ENCODE measurements at places on chromosomes 3 and 15.

DNA sequence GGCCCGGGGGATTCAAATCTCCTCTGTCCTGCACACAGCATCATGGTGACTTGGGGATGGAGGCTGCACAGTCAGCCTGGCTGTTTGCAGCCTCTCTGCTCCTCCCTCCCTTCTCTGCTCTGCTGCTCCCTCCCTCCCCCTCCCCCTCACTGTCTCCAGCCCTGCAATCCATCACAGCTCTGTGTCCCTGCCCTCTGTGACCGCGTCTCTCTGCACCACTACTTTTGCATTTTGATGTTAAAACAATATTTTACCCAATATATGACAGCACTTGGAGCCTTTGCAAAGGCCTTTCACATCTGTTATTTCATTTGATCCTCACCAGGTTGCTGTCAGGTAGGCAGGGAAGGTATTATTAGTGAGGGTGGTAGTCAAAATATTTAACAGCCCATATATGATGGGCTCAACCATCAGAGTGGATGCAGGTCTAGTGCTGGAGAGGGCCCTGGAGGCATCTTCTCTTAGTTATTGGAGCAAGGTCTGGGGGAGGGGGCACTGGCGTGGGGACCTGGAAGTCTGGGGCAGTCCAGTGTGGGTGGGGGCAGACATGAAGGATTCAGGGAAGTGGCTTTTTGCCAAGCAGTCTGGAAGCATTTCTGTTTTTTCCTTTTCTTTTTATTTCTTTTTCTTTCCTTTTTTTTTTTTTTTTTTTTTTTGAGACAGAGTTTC is 16.3 kb upstream of the VPS8 start:
- no peak for DNase-seq

DNA sequence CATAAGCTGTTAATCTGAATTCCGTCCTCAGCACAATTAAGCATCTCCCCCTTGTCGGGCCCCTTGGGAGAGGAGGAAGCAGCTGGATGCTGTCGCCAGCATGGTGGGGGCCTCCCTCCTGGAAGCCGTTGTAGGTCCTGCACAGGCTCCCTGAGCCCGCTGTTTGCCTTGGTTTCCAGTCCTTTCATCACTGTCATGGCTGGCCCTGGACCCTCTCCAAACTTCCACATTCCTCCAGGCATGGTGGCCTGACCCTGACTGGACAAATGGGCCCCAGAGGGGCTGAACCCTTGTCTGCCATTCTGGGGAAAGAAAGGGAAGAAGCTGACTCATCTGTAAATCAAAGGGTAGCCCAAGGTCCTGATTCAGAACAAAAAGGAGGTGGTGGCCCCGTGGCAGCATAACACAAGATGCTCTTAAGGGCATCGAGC is 300.5 kb upstream of the LRRFIP2 start:
- no peak for DNase-seq

- no peak for DNase-seq
Measured at GRCh38 chr3:184584464-184584891, 22.9 kb downstream of the EPHB3 start.

DNA sequence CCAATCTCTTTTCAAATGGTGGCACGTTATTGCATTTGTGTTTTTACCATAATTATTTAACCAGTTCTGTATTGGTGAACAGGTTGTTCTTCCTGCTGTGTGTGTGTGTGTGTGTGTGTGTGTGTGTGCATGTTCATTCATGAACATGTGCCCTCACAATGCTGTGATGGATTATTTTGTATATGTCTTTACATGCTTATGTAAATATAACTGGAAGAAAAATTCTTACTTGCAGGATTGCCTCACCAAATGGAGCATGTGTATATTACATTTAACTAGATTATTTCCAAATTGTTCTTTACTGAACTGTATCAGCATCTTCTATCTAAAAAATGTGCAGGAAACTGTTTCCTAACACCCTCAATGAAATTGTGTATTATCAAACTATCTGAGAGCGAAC is 175.2 kb upstream of the ZPLD1 start:
- DNase-seq: no peak

DNA sequence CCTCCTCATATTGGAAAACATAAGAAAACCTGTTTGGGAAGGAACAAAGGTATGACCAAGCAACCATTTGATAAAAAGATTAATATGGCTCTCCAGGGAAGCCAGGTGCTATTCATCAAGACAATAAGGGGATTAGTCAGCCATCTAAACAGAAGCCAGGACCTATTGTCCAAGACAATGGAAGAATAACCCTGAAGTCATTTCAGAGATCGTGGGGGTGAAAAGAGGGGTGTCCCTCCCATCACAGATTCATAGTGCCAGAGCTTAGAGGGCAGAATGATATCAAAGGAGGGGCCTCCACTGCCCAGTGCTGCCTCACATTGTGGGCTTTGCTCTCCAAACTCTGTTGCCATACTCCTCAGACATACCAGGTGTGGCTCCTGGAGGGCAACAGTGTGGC is 73.5 kb downstream of the DAPK2 start:
- DNase-seq: no peak

GRCh38 chr3:134049676-134050075 is 20.0 kb upstream of the SLCO2A1 start:
- no peak for DNase-seq

- no peak for DNase-seq
Measured at GRCh38 chr3:146164071-146164470, 3.1 kb upstream of the PLOD2 start.

DNA sequence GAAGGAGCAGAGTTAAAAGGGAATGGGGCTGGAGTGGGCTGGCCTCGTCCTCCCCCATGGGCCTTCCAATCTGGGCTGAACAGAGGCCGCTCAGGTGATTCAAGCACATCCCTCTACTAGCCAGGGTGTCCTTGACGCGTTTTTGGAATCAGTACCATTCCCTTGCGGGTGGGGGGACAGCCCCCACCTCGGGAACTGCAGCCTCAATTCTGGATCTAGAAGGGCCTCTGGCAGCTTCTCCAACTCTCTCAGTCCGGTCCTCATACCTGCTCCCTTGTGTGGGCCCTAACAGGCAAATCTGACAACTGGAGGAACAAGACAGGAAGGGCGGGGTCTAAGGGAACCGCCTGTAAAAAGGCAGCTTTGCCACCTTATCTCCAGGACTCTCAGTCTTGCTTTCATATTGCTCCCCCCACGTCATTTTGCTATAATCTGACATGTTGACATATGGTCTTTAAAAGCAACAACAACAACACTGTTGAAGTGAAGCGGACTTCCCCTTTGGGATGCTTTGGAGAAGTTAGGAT is 802 bp upstream of the CHRNB4 start:
- DNase-seq: no peak

GRCh38 chr15:59892985-59893384 is 111.1 kb upstream of the FOXB1 start:
- DNase-seq: no peak

- no peak for DNase-seq
Measured at GRCh38 chr3:12224181-12225147, 64.4 kb upstream of the PPARG start.

- no peak for DNase-seq
Measured at GRCh38 chr3:72033666-72034428, 248.9 kb upstream of the PROK2 start.

- no peak for DNase-seq
Measured at GRCh38 chr15:71505962-71506361, 304.4 kb upstream of the NR2E3 start.

DNA sequence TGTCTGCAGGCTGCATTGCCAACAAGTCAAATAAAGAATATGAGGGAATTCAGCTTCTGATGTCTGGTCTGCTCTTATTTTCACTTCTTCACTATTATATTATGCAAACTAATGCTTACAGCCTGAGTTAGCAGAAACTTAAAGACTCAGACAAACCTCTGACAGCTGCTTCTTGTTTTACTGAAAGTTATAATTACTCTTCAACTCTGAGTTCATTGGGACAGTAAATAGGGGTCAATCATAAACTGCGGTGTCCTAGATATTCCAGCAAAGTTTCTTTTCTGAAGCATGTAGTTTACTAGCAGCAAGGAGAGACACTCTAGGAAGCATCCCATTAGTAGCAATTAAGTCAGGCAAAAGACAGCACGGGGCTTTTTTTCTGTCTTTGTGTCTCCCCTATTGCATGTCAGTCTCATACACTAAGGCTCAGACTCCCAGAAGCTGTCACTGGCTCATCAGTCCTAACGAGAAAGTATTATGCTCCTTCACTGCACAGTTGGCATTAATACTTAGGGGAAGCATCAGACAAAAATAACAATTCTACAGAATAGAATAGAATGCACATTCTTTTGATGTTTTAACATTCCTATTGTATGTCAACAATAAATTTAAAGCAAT is 1060.8 kb downstream of the ROBO1 start:
- DNase-seq: no peak

DNA sequence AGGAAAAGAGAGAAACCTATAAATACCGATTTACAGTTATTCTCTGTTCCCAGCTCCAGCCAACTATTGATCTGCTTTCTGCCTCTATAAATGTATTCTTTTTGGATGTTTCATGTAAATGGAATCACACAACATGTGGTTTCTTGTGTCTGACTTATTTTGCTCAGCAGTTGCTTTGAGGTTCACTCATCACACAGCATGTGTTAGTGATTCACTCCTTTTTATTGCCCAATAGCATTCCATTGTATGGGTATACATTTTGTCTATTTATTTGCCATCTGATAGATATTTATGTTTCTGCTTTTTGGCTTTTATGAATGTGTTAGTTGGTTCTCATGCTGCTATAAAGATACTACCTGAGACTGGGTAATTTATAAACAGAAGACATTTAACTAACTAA is 23.6 kb downstream of the CCR1 start:
- DNase-seq: no peak

- DNase-seq: no peak
Measured at GRCh38 chr3:9390265-9390888, 7.0 kb upstream of the SETD5 start.

- no peak for DNase-seq
Measured at GRCh38 chr3:53382106-53382505, 34.8 kb upstream of the DCP1A start.

GRCh38 chr15:27961801-27962200 is 137.3 kb downstream of the OCA2 start:
- DNase-seq: no peak
